ENCODE measurements at places on chromosomes 1 and 21.

GRCh38 chr1:70667494-70668170 is 256.6 kb downstream of the CTH start:
- DNase-seq = no peak

GRCh38 chr1:44303532-44303931 is 51.5 kb downstream of the ERI3 start:
- no peak for DNase-seq

GRCh38 chr1:117570988-117571409 is 34.8 kb upstream of the TENT5C start:
- no peak for DNase-seq

GRCh38 chr1:23779826-23780371 is 1.7 kb downstream of the PITHD1 start:
- DNase-seq = no peak

GRCh38 chr1:97006044-97006661 is 284.6 kb downstream of the PTBP2 start:
- no peak for DNase-seq

- DNase-seq = no peak
Observed at GRCh38 chr1:226892524-226892875, 22.1 kb downstream of the PSEN2 start.

GRCh38 chr1:233114159-233114558 is 163.7 kb downstream of the NTPCR start:
- DNase-seq = no peak

- no peak for DNase-seq
Observed at GRCh38 chr1:7476861-7477547, 294.1 kb upstream of the VAMP3 start.

- no peak for DNase-seq
Observed at GRCh38 chr21:45920824-45921600, 60.6 kb upstream of the COL6A1 start.

DNA sequence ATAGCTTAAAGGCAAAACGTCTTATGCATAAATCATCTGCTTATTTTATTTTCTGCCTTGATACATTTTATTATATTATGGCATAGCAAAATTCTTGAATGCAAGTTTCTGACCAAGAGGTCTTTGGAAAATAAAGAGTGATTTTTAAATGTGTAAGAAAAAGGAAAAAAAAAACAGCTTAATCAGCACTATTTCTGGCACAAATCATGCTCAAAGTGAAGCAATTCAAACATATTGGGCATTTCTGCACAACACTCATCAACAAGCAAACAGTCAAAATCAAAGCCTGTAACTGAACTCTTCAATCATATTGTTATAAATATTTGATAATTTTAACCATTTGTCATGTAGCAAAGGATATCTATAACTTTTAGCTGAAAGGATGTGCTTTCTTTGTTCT is 250.9 kb downstream of the PTPRC start:
- DNase-seq = no peak

DNA sequence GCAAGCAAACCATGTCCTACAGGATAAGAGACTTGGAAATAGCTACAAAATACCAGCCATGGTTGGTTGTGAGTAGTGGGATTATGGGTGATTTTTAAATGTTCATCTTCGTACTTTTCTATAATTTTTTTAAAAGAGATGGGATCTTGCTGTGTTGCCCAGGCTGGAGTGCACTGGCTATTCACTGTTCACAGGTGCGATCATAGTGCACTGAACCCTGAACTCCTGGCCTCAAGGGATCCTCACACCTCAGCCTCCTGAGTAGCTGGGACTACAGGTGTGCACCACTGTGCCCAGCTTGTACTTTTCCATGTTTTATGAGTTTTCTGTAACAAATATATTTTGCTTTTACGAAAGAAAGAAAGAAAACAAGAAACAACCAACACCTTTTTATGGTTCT is 224.2 kb downstream of the FOXD2 start:
- no peak for DNase-seq

DNA sequence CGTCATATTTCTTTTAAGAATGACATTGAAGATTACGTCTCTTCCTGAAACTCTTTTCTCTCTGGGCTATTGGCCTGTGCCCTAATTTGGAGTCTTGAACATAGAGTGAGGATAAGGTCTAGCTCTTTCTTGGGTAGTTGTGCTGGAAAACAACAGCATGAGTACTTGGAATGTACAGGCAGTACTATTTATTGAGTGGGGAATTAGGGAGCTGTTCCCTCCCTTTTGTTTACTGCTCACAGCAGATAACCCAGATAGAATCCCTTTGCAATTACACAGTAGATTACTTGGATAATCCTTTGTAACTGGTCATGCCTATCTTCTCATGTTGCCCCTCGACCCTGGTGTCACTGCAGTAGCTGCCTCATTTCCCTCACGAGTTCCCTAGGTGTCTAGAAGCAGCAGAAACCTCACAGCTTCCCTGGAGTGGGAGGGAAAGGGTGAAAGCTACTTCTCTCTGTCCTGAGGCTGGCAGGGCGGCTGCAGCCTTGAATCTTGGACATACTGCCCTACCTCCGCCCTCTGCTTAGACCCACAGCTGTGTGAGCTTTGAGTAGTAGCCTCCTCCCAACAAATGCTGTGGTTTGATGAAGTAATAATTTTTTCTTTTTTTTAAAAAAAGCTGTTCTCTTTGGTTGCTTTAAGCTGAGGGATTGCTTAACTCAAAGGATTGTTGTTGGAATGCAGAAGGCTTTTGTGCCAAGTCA is 70.6 kb downstream of the FGGY start:
- DNase-seq = no peak

DNA sequence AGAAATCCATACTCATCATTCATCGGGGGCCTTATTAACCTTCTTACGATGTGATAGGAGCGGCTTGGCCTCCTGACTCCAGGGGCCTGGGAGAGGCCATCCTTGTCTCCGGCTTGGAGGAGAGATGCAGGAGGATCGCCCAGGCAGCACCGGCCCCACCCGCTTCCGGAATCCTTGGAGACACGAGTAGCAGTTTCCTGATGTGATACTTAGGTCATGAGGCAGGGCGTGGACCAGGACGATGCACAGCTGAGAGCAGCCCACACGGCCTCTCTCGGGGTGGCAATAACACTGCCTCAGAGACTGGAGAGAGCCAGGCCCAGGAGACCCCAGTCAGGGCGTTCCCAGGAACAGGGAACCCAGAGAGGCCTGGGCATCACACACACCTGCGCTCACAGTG is 163.6 kb upstream of the ARHGEF16 start:
- no peak for DNase-seq

DNA sequence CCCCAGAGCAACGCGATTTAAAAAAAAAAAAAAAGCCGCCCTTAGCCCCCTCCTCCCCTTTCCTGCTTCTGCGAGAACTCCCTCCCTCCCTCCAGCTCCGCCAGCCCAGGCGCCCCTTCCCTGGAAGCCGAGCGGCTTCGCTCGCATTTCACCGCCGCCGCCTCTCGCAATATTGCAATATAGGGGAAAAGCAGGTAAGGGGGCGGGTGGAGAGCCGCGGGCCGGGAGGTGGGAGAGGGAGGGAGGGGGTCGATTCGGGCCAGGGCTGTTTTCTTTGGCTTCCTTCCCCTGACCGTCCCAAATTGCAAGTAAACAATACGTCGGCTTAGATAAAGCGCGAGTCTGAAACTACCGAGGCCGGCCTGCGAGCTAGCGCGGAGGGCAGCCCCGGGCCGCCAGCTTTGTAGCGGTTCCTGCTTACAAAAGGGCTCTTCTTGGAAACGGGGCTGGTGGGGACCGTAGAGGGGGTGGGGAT is 408 bp downstream of the LMO4 start:
- peak; percentile 17 for DNase-seq

GRCh38 chr1:185317886-185318310 is 855 bp upstream of the IVNS1ABP start:
- DNase-seq = peak; percentile 26

- DNase-seq = no peak
Observed at GRCh38 chr1:6509220-6509918, 17.9 kb upstream of the PLEKHG5 start.

DNA sequence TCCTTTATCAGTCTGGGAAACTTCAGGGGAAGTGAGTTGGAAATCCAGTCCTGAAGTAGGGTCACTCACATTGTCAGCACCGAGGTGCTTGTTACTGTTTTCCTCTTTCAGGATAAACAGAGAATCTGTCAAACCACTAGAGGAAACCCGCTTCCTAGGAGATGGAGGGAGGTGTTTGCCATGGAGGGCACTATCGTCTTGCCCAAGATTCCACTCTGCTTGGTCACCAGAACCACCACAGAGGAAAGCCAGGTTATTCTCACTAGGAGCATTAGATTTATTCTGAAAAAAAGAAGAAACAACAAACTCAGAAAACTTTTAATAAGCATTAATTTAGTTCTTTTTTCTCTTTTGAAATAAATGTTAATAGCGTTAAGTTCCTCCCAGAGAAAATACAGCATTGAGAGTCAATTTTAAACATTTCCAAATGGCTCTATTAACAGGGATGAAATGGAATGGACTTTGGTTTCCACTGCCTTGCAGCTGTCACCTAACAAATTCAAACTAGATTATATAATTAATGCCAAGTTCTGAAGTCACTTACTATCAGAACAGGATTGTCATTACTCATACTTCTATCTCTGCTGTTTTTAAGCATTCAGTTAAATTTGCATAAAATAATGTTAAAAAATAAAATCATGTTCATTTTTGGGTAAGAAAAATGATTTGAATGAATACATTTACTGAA is 242.8 kb downstream of the CRB1 start:
- DNase-seq = no peak

- DNase-seq = no peak
Observed at GRCh38 chr1:34768856-34769255, 9.3 kb downstream of the GJB4 start.

DNA sequence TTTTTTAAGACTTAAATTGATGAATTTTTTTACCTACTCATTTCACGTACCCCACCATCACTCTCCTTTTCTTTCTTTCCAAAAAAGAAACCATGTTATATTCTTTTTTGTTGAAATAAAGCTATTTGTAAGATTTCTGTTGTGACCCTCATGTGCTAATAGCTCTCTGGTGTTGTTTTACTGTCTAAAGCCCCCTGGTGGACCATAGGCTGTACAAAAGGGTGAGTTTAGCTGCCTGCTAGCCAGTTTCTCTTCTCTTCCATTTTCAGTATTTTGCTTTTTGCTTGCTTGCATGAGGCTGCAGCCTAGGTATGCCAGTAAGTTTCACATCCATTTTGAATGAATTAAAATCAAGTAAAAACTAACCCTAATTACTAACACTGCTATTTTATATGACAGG is 15.6 kb upstream of the VAMP3 start:
- no peak for DNase-seq

- DNase-seq = no peak
Observed at GRCh38 chr1:193448682-193449461, 262.5 kb upstream of the B3GALT2 start.

DNA sequence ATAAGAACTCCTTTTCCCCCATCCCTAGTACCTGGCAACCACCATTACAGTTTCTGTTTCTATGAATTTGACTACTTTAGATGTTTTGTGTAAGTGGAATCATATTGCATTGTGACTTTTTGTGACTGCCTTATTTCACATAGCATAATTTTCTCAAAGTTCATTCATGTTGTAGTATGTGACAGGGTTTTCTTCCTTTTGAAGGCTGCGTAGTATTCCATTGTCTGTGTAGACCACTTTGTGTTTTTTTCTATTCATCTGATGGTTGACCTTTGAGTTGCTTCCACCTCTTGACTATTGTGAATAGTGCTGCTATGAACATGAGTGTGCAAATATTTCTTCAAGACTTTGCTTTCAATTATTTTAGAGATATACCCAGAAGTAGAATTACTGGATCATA is 225.8 kb upstream of the L1TD1 start:
- DNase-seq = no peak

GRCh38 chr1:217721692-217722091 is 90.5 kb downstream of the SPATA17 start:
- no peak for DNase-seq

Measured in stimulated activated CD4-positive, alpha-beta T cell treated with anti-CD3 and anti-CD28 coated beads, Interleukin-15, amount 100 ng/mL, for 1 hour (primary cell).